ENCODE measurements at places on chromosomes 16 and 17.

GRCh38 chr16:51535591-51535990 is 384.5 kb upstream of the SALL1 start:
- DNase-seq: no peak

DNA sequence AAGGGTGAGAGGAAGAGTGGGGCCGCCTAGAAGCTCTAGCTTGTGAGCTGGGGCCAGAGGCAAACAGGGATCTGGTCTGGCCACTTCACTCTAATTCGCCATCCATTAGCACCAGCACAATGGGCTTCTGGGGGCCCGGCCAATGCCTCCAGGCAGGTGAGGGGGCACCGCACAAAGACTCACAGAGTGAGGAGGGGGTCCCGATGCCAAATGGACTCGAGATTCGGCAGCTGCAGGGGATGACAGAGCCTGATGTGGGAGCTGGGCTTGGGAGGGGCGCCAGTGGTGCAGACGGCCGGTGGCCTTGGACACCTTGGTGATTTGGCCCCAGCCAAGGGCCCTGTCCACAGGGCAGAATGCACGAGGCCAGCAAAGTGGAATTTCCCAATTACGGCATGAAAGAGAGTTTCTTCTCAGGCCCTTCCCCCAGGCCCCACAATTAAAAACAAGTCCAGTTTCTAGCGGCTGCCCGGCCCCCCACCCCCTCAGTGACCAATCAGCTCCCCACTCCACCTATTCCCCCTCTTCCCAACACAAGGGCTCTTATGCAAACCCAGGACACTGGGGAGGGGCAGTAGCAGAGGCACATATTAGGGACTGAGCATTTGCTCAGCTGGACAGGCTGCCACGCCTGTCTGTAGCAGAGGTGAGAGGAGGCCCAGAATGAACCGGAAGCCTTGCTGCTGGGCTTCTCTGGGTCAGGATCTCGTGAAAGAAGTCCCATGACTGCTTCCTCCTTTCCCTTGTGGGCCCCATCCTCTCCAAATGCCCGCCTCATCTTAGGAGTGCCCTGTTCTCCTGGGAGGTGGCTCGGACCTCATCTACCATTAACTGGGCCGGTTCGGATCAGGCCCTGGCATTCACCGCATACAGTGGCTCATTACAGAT is 39.4 kb upstream of the MTSS2 start:
- DNase-seq: no peak

- DNase-seq: no peak
These were observed 22.9 kb downstream of the ANKRD40 start for GRCh38 chr17:50684612-50685333.

DNA sequence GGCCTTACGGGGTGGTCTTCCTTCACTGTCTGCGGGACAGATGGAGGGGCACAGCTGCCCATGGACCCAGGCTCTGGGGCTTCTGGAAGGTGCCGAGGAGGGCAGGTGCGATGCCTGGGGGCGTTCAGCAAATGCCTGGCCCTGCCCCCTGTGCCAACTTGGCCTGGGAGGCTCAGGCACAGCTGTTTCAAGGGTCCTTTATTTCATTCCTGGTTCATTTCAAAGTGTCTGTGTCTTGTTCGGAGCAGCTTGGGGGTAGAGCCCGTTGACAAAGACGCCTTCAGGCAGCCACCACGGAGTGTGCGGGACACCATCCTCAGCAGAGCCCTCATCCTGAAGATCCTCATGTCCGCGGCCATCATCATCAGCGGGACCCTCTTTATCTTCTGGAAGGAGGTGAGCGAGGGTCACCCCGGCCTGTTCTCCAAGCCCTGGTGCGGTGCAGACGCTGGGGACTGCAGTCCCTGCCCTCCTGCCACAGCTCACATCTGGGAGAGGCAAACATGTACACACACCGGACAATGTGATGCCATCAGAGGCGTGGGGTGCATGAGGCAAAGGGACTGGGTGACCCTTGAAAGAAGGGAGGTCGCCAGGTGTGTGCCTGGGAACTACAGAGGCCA is 43.9 kb downstream of the MEAK7 start:
- DNase-seq: no peak

- DNase-seq: no peak
These were observed 10.5 kb upstream of the TSPOAP1 start for GRCh38 chr17:58338841-58339754.

- DNase-seq: no peak
These were observed 35.5 kb upstream of the METTL16 start for GRCh38 chr17:2547176-2547575.

DNA sequence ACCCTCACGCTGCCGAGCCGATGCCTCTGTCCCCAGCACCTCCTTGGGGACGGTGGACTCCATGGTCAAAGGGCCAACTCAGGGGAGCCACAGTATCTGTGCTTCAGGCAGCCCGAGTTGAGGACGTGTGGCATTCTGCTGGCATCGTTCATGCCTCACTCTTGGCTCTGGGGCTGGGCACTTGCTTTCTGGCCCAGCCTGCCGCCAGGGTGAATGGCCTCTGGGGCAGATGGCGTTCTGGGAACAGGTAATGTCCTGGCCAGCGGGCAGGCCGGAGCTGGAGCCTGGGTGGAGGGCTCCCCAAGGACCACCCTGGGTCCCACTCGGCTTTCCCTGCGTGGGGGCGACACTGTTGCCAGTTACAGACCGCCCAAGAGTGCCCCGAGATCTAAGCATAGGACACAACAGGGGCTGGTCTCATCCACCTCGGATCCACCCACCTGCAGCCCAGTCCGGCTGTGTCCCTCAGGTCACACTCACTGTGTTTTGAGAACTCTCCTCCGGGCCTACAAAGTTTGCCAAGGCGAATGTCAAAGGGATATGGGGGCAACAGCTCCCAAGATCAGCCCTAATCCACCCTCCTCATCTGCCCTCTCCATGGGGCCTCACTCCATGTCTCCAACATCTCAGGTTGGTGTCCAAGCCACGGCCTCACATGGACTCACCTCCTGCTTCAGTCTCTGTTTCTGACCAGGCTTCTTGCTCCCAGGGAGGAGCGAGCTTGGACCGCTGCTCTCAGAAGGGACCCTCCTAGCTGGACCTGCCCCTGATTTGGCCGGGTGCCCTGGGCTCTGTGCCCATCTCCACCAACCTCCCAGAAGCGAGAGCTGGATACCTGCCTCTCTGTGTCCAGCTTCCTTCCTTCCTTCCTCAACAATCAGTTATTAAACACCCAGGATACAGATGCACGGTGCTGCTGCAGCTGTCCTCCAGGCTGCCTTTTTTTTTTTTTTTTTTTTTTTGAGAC is 60.8 kb downstream of the TMEM235 start:
- no peak for DNase-seq

- no peak for DNase-seq
These were observed 6.3 kb downstream of the APOH start for GRCh38 chr17:66222798-66223350.

- DNase-seq: no peak
These were observed 8.0 kb upstream of the PPM1E start for GRCh38 chr17:58747674-58748073.

GRCh38 chr16:49824593-49824992 is 31.3 kb downstream of the ZNF423 start:
- DNase-seq: no peak

GRCh38 chr16:16038950-16039349 is 89.5 kb downstream of the ABCC1 start:
- DNase-seq: no peak

DNA sequence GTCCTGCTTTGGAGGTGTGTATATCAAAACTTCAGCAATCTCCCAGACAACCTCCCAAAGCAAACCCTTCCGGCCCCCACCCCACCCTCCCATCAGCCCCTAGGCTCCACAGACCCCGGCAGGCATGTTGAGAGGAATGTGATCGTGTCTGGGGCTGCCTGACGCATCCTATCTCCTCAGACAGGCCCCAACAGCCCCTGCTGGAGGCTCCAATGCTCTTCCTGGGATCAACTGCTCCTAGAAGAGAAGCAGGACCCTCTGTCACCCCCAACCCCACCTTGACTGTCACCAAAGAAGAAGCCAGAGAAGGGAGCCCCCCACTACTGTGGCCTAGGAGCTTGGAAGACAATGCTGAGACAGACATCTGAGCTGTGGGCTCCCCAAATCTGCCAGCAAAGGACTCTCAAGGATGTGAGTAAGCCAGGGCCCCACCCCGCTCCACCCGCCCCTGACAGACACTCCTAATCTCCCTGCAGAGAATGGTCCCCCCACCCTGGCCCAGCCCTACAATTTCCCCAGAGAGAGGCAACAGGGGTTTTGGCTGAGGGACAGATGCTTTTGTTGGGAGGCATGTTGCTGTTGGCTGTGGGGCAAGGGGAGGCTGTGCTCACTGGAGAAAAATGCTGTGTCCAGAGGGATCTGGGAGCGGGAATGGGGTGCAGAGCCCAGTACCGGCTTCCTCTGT is 1.6 kb upstream of the KRT14 start:
- no peak for DNase-seq

GRCh38 chr16:23504453-23505179 is 5.7 kb downstream of the GGA2 start:
- no peak for DNase-seq

DNA sequence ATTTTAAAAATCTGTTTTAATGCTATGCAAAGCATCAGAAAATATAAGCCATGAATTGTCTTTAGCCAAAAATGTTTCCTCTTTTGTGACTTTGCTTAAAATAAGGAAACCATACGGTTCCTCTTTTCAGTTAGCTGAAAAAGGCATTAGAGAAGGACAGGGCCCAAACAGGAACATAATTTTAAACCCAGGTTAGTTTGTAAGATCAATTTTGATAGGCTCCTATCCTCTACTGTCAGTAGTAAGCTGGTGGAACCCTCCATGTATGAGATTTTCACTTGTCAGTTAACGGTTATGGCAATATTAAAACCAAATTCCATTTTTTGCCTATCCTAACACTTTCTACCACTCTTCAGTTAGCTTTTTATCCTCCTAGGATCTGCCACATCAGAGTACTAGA is 4.3 kb downstream of the EVI2B start:
- no peak for DNase-seq

DNA sequence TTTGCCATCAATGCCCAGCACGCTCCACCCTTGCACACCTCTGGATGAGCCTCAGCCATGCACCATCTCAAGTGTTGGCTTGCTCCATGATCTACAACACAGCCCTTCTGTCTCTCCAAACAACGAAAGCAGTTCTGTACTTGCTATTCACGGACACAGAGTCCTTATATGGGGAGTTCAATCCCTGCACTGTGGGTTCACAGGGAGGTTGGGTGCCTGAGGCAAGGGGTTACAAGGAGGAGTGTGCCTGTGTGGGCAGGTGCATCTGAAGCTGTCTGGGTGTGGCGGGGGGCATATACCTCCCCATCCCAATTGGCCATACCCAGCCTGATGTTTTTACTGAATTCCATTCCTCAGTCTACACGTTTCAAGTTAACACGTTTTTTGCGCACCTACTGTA is 5.6 kb downstream of the RUNDC3A start:
- no peak for DNase-seq

- DNase-seq: no peak
These were observed 107.5 kb downstream of the METRNL start for GRCh38 chr17:83186751-83187421.

DNA sequence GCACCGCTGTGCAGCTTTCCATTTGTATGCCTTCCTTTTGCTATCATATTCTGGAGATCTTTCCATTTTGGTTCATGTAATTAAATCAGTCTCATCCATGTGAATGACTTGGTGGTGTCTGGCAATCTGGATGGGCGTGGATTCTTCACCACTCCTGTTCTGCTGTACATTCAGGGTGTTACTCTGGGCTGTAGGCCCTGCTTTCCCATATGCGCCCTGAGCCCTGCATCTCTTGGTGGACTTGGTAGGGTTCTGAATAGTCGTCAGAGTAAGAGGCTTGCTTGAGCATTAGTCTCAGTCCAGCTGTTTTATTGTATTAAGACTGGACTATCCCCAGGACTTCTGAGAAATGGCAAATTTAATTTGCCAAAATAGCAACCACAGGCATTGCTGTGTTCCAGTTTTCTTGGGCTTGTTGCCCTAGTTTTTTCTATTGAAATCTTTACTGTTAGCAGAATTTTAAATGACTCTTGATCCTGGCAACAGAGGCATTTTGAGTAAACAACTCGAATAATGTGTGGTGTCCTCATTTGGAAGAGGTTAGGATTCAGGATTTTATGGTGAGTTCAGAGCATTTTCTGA is 14.9 kb downstream of the BANP start:
- DNase-seq: no peak

DNA sequence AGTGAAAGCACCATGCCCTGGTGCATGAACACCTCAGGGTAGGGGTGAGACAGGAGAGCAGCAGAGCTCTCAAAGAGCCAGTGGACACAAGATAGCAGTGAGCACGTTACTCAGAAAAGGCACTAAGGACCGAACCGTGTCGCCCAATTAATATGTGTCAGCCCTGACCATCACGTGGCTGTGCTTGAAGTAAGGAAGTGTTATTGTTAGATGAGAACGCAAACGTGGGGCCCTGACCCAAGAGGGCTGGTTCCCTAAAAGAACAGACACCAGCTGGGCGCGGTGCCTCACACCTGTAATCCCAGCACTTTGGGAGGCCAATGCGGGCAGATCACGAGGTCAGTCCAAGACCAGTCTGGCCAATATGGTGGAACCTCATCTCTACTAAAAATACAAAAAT is 16.3 kb downstream of the AXIN1 start:
- no peak for DNase-seq

GRCh38 chr17:64412944-64413381 is 22.3 kb upstream of the PECAM1 start:
- no peak for DNase-seq

DNA sequence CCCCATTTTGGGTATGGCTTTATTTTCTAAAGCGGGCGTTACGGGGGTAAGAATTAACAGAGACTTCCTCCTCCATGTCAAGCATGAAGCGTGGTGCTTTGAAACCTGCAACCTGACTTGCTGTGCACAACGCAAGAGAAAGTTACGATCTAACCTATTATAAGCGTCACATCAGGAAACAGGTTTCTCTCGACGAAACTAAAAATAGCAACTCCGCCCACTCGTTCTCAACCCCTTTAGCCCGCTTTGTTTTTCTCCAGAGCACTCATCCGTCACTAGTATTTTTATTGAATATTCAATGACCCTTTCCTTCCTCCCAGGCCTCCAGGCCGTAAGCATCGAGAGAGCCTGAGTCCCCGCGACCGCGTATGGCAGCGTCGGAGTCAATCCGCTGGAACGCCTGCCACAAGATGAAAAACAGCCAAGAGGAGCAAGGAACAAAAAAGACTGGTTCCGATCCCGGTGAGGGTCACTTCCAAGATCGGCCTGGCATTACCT is 555 bp downstream of the NUP88 start:
- DNase-seq: peak; percentile 3

- DNase-seq: no peak
These were observed 14.9 kb downstream of the DUS2 start for GRCh38 chr16:68037841-68038597.

GRCh38 chr16:728890-729744 is 2.2 kb downstream of the HAGHL start:
- no peak for DNase-seq

GRCh38 chr16:27849621-27850020 is 213.9 kb downstream of the GSG1L start:
- DNase-seq: no peak

DNA sequence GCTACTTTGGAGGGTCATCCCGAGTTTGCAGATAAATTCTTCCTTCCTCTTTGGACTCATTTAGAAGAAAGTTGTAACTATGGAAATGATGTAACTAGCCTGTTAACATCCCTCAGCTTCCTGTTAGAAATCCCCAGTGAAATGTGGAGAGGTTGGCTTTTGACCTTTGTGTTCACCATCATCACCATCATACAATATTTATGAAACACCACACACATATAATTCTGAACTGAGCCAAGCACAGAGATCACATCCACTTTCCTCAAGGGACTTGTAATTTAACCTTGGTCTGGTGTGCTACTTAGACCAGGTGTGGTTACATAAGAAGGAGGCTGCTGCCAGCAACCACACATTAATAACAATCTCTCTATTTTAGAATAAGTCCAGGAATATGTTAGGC is 2.5 kb downstream of the CAPNS2 start:
- DNase-seq: no peak
